Stimulated activated CD4-positive, alpha-beta T cell treated with anti-CD3 and anti-CD28 coated beads, Interleukin-4, amount 100 ng/mL, for 4 hours (primary cell): ENCODE measurements at places on chromosomes 7 and 10.

DNA sequence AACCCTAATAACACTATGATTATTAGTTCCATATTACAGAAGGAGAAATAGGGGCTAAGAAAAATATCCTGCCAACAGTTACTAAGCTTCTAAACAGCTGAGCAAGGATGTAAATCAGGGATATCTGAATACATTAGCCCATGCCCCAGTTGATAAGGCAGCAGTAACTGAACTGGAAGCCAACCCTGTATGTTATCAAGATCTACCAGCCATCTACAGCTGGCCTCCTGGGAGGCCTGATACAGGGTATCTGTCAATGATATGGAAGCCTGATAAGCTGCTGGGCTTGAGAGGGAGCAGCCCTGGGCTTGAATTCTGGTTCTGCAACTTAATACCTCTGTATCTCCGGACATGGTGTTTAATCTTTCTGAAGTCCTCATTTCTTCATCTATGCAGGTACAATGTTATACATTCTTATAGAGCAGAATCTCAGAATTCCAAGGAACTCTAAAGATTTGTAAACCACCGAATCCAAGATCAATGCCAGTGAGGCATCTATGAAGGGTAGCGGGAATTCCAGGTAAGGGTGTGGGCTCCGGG is 37.9 kb upstream of the AFAP1L2 start:
- no peak for DNase-seq

DNA sequence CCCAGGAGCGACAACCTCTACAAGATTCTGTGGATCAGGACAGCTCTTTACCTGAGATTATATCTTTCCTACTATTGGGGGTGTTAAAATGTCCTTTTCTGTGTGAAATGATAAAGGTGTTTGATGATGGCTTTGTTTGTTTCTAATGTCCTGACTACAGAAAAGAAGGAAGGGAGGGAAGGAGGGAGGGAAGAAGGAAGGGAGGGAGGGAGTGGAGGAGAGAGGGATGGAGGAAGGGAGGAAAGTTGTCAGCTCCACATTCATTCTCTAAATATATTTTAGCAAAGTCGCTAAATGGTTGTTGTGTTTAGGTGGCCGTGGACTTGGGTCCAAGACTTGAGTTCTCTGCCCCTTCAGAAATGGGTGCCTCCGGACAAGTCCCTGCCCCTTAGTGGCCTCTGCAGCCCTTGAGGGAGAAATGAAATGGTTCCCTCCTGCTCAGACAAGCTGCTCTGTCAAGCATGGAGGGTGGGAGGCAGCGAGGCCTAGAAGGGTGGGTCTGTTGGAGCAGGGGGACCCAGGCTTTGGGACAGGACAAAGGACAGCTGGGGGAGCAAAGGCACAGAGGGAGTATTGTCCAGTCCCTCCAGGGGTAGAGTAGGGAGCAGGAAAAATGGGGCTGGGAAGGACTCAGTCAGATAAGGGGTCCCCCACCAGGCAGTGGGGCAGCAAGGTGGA is 4.4 kb downstream of the RGS10 start:
- DNase-seq: no peak

DNA sequence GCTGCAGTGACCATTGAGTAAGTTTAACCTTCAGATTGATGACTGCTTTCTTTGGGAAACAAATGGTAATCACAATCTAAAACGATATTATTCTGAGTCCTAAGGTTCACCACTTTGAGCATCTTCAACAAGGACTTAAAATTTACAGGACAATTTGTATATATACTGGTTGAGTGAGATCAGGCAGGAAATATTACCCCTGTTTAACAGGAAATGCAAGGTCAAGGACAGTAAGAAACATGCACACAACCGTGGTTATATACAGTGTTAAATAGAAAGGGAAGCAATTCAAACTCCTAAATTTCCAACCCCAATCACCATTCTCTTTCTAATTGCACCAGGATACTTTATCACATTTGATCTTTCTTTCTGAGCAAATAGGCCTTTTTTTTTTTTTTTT is 96.1 kb downstream of the ZNF277 start:
- DNase-seq: no peak

DNA sequence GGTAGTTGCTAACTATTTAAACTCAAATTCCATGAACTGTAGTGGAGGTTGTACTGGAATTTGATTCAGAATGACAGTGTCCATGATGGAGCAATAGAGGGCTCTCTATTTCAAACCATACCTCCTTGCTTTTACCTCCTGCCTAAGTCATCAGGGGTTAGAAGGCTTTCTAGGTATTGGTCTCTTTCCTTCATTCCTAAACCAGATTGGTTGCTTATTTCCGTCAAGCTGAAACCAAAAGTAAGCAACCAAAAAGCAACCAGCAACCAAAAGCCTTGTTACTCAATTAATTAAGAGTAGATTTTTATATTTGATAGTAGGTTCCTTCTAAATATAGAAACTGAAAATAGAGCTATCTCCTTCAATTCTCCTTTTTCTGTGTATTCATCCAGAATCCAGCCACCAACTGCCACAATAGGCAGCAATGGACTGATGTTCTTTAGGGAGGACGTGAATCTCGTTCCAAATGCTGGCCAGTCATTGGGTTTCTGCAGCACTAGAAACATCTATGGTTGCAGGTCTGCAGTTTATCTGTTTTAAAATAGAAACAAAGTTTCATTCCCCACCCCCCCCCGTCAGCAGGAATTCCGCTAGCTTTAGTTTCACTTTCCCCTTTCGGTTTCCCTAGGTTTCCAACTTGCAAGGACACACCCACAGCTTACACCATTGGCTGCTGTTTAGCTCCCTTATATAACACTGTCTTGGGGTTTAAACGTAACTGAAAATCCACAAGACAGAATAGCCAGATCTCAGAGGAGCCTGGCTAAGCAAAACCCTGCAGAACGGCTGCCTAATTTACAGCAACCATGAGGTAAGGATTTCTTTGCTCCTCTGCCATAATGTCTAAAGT is at the start of gene IFIT1:
TSS of gene IFIT1 (plus strand) at position 717 of the 850 bp plus-strand sequence. CDS start at position 807, 90 bp downstream.
- DNase-seq: peak; percentile 64

- no peak for DNase-seq
These were observed 50.9 kb downstream of the CALML3 start for GRCh38 chr10:5575482-5576153.

DNA sequence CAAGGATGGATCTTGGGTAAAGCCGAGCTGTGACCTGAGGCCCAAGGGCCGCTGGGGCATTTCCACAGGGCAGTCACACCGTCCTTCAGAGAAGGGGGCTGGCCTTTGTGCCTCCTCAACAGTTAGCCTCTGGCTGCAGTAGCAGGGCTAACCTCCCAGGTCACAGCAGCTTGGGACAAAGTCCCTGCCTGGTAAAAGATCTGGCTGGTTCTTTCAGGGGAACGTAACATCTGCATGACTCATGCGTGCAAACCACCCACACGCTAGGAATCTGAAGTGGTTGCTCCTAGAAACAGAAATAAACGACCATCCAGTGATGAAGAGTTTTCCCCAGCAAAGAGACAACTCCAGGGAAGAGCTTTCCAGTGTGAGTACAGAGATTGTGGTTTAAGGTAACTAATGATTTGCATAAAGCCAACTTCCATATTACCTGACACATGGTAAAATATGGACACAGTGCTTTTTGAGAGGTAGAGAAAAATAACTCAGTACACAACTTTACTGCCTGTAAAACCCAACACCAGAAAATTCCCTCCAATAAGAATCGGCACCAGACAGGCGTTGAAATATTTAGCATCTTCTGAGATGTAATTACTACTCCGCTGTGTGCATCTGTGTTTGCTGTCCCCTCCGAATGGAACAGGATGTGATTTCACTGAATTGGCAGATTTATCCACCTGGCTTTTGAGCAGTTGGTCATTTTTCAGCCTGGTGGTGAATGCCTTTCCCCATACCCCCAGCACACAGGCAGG is 84.9 kb upstream of the ADRB1 start:
- DNase-seq: peak; percentile 28
